Stimulated activated CD4-positive, alpha-beta T cell treated with anti-CD3 and anti-CD28 coated beads, Interleukin-2, amount 100 ng/mL, for 24 hours (primary cell): ENCODE measurements at places on chromosomes 11 and 22.
A peak's percentile ranks its signal among the peaks of the same experiment; 100 is the strongest.

DNA sequence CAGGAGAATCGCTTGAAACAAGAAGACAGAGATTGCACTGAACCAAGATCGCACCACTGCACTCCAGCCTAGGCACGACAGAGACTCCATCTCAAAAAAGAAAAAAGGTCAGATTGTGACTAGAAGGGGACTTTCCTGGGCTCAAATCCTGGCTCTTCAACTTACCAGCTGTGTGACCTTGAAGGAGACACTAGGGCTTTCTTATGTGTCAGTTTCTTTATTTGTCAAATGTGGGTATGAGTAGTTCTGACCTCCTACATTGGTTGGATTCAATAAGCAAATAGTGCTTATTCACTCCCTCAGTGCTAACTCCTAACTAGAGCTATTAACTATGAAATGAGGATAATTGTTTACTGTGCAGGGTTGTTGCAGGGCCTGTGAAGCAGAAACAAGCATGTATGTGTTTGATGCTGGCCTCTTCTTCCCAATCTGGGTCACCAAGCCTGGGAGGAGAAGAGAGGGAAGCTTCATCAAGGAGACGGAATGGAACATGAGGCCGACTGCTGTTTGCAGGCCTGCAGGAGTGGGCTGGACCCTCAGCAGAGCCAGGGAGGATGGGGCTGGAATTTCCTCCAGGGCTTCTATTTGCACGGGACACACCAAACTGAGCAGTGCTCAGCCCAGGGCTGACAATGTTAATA is 22.5 kb downstream of the RHOD start:
- DNase-seq = no peak

- DNase-seq = no peak
Observed at GRCh38 chr11:21485426-21485825, 707.5 kb upstream of the ANO5 start.

- no peak for DNase-seq
Observed at GRCh38 chr11:33396361-33396760, 139.2 kb downstream of the HIPK3 start.

- DNase-seq = no peak
Observed at GRCh38 chr11:96002339-96002738, 78.4 kb upstream of the MTMR2 start.

GRCh38 chr11:12287374-12288211 is 89.8 kb upstream of the PARVA start:
- peak; percentile 8 for DNase-seq

GRCh38 chr11:85810871-85811611 is at the start of gene SYTL2:
SYTL2 (minus strand) TSS chr11:85811141; CDS start chr11:85757725, 53,416 bp downstream.
- DNase-seq = peak; percentile 76

- DNase-seq = no peak
Observed at GRCh38 chr11:72951888-72952287, 137.7 kb downstream of the ATG16L2 start.

DNA sequence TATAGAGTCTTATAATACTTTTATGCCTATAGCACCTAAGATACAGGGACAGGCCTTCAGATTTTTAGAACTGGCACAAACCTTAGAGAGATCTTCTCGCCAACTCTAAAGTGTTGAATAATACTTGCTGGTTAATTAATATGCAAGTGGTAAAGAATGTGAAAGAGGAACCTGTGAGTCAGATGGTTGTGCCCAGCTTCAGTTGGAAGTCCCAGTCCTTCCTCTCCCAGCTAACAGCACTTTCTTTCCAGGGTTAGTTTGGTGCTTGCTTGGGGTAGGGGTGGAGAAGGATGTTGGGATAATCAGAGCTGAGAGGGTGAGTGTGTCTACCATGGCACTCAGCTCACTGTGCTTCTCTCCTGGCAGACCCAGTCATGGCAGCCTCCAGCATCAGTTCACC is 4.9 kb upstream of the TMEM132A start:
- no peak for DNase-seq

GRCh38 chr22:35866651-35867050 is 149.0 kb downstream of the APOL5 start:
- no peak for DNase-seq

DNA sequence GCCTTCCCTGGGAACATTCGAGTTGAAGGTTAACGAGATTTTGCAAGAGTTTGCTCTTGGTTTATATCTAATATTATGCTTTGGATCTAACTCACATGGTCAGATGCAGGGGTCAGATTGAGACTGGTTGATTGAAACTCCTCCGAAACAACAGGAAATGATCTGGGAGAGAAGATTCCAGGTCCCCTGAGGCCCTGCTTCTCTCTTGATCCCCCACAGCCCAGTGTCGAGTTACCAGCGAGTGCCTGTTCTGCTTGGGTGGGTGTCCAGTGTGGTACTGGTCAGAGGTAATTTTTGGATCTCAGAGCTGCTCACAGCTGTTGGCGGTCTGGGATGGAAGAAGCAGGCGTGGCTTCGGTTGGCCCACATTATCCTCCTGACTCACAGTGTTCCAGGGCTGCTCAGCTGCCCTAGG is 9.2 kb downstream of the FBLN1 start:
- no peak for DNase-seq

DNA sequence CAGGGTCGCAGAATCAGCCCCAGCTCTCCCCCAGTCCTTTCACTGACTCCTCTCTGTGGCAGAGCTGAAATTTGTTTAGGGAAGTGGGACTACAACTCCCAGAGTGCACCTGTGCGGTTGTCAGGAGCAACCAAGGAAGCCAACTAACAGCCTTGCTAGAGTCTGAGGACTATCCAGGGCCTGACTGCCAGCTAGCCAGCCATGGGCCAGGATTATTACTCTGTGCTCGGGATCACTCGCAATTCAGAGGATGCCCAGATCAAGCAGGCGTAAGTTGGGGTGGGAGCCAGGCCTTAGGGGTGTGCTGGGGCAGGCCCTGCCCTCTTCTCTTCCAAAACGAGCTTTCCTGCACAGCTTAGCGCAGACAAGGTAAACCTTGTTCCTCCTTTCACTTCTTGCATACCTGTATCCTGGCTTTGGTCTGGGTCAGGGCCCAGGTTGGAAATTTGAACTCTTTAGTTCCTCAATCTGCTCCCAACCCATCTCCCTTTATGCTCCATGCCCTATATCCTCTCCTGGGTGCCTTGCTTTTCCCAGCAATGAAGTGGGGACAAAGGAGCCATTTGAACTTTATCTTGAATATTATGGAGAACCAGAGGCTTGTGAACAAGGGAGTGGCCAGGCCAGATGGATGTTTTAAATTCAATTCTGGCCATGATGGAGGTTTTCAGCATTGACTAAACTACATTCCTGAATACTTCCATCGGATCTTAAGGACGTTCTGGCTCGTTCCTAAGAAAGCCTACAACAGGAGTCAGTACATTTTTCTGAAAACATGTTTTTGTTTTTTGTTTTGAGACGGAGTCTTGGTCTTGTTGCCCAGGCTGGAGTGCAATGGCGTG is at the start of gene DNAJB13:
TSS of gene DNAJB13 (plus strand) at position 158 of the 842 bp plus-strand sequence. CDS start at position 202, 44 bp downstream.
- no peak for DNase-seq

DNA sequence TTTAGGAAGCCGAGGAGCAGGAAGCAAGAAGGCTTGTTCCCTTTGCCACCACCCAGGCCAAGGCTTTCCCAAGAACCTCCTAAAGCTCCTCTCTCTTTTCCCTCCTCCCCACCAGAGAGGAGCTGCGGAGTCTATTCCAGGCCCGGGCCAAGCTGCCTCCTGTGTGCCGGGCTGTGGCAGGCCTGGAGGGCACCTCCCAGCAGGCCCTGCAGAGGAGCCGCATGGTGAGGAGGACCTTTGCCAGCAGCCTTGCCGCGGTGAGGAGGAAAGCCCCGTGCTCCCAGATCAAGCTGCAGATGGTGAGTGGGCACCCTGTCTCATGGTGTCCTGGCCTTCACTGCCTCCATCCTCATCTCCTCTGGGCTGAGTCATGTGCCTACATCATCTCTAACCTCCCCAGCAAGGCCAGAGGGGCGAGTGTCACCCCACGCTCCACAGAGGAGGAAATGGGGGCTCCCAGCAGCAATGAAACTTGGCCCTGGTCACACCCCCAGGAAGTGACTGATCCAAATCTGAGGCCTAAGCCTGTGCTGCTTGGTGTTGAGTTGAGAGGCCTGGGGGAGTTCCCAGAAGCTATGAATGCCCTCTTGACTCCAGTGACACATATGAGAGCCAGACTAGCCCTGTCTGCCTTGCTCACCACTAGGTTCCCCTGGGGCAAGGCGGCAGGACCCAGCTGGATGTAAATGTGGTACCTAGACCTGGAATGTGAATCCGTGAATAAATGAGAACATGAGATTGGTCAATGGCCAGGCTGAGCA is 104.2 kb downstream of the MYO18B start:
- DNase-seq = no peak

- DNase-seq = no peak
Observed at GRCh38 chr11:1896923-1897322, 5.2 kb upstream of the PRR33 start.

- peak; percentile 54 for DNase-seq
Observed at GRCh38 chr11:62340269-62340901, 3.1 kb downstream of the ASRGL1 start.

GRCh38 chr11:76282172-76282571 is 75.9 kb upstream of the WNT11 start:
- DNase-seq = no peak

GRCh38 chr11:28505232-28505631 is 397.0 kb downstream of the METTL15 start:
- DNase-seq = no peak

- no peak for DNase-seq
Observed at GRCh38 chr11:44980533-44981427, 30.1 kb upstream of the TP53I11 start.

- no peak for DNase-seq
Observed at GRCh38 chr11:92859156-92859690, 110.2 kb upstream of the MTNR1B start.

DNA sequence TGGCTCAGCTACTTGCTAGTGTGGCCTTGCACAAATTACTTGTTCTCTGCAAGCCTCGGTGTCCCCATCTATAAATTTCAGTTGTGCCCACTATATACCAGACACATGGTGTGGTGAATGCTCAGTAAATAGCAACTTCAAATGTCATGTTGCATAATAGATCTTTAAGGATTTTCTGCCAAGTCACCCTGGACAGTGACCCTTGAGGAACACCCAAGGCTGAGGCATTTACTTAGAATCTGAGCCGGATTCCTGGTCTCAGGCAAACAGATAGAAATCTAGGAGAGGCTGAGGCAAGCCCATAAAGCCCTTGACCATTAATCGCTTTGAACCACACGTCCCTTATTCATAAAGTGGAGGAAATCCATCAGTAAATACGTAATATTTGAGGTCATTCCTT is 9.7 kb downstream of the TEAD1 start:
- DNase-seq = no peak

DNA sequence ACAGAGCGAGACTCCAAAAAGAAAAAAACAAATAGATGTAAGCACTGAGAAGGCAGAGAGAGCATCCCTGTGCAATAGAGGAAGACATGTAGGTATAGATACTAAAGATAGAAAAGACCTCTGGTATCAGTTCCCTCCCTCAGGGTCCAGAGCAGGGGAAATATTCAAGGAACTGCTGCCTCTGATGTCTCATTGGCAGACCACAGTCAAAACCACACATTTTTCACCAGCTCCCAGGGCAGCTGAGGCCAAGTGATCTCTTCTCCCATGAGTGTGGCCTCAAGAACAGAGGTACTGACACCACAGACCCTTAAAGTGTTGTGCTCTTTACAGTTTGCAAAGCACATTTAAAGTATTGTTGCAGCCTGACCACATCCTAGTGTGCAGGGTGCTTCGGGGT is 288.5 kb downstream of the NTM start:
- no peak for DNase-seq

DNA sequence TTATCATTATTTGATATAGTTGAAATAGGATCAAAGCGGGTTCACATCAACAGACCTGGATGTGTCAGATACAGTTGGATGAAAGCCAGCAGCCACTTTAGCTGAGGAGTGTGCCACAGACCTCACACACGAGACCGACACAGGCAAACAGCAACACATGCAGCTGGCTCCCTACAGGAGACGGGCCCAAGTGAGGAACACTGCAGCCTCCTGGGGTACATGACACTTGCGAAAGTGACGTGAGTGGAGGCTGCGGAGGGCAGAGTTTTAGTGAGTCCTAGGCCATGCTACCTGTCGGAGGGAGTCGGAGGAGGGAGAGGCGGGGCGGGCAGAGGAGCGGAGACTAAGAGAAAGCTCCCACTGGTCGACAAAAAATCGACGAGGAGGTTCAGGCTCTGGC is 100.9 kb upstream of the BID start:
- DNase-seq = no peak

GRCh38 chr11:48008951-48009270 is 28.6 kb downstream of the PTPRJ start:
- peak; percentile 74 for DNase-seq

GRCh38 chr11:120185706-120186455 is 25.0 kb upstream of the OAF start:
- DNase-seq = no peak

DNA sequence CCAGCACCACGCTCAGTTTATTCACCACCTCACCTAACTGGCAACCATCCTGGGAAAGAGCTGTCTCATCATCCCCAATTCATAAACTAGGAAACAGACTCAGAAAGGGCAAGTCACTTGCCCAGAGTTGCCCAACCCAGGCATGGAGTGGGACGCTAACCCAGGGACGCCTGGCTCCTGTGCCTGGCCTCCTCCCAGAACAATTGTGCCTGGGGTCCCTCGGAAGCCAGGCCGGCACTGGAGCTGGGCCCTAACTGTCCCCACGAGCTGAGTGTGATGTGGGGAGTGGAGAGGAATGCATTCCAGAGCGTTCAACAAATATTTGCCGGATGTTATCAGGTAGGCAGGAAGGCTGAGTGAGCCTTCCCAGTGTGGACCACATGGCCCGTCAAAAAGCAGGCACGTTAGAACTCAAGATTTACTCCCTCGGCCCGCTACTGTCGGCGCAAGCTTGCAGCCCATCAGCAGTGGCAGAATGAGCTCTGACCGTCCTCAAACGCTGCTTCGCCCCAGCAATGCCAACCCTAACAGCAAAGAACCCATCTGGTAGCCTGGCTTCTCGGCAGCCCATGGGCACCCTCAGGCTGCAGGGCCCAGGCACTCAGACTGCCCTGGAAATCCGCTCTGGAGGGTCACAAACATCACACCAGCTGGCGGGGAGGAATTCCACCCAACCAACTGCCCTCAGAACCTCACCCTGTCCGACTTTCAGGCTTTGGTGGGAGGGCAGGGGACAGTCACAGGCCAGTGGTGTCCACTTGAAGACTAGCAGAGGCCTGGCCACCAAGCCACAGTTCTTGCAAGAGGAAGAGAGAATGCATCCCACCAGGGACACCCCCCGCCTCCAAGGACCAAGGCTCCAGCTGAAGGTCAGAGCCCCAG is 35.6 kb downstream of the MYH9 start:
- no peak for DNase-seq

GRCh38 chr11:57364851-57365660 is 15.9 kb downstream of the PRG3 start:
- no peak for DNase-seq

GRCh38 chr22:43923191-43923590 is 414 bp upstream of the PNPLA3 start:
- DNase-seq = peak; percentile 5
